Fibroblast of lung (primary cell): ENCODE measurements at places on chromosomes 16 and 17. TPM values are rescaled to one million over a fixed set of nuclear protein-coding genes. Genes with fewer than 3 reads are reported as not detected.

The SLC35G6 gene
- total RNA-seq: not detected in 2 replicates

GRCh38 chr17:15651583-15652110 is 32.1 kb upstream of the FBXW10B start:
- H3K27ac ChIP-seq: peak overlapping the region; percentile 82
- peak overlapping the region; percentile 86 for H3K4me3 ChIP-seq
- no peaks in the 10 kb centered on the region for H3K36me3 ChIP-seq
- DNase-seq: peak; percentile 99

GRCh38 chr16:6576606-6577005 is 756.0 kb upstream of the RBFOX1 start:
- H3K27me3 ChIP-seq: no peaks in the 10 kb centered on the region
- no peak overlapping the region for H3K27ac ChIP-seq
- H3K4me3 ChIP-seq: no peak overlapping the region
- H3K36me3 ChIP-seq: no peaks in the 10 kb centered on the region

- H3K4me3 ChIP-seq: no peak overlapping the region
- peak; percentile 26 for DNase-seq
- no peaks in the 10 kb centered on the region for H3K27me3 ChIP-seq
- peaks cover 7% of the 10 kb centered on the region for H3K4me1 ChIP-seq
Observed at GRCh38 chr17:64572682-64573154, 65.9 kb downstream of the CEP95 start.

DNA sequence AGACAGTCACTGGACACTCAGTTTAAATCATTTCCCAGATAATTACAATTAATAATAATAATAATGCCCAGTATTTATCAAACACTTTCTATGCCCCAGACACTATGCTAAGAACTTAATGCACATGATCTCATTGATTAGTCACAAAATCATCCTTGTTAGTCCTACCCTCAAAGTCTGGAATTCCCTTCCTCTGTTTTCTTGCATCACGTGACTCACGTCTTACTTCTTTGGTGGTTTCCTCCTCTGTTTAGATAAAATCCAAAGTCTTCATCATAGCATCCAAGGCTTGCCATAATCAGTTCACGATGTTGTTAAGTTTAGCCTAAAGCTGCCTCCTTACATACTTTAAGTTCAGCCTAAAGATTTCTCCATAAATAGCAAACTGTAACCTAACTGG is 471.9 kb downstream of the PMP22 start:
- H3K4me1 ChIP-seq: no peaks in the 10 kb centered on the region
- H3K27me3 ChIP-seq: no peaks in the 10 kb centered on the region
- H3K27ac ChIP-seq: no peak overlapping the region
- peak; percentile 26 for DNase-seq
- no peaks in the 10 kb centered on the region for H3K36me3 ChIP-seq

DNA sequence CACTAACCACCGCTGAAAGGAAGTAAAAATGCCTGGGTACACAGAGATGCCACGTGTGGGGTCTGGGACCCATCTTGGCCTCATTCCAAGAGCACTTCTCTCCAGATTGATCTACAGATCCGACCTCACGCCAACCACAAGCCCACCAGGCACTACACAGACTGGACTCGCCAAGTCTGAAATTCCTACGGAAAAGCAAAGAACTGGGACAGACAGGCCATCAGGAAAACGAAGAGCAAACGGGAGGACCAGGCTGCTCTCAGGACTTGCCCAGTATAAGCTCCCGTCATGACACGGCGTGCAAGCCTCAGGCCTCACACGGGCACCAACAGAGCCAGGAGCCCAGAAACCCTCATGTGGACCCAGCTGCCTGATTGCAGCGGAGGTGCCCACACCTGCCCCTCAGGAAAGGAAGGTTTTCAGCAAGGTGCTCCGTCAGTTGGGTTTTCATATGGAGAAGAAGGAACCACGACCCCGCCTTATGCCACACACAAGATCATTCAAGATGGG is 20.1 kb upstream of the C16orf95 start:
- H3K27ac ChIP-seq: no peak overlapping the region
- H3K4me3 ChIP-seq: no peak overlapping the region
- H3K27me3 ChIP-seq: no peaks in the 10 kb centered on the region
- no peak for DNase-seq
- H3K36me3 ChIP-seq: peaks cover 33% of the 10 kb centered on the region

- H3K4me1 ChIP-seq: no peaks in the 10 kb centered on the region
- DNase-seq: no peak
- H3K27me3 ChIP-seq: no peaks in the 10 kb centered on the region
Observed at GRCh38 chr17:56577843-56578204, 15.7 kb upstream of the NOG start.

DNA sequence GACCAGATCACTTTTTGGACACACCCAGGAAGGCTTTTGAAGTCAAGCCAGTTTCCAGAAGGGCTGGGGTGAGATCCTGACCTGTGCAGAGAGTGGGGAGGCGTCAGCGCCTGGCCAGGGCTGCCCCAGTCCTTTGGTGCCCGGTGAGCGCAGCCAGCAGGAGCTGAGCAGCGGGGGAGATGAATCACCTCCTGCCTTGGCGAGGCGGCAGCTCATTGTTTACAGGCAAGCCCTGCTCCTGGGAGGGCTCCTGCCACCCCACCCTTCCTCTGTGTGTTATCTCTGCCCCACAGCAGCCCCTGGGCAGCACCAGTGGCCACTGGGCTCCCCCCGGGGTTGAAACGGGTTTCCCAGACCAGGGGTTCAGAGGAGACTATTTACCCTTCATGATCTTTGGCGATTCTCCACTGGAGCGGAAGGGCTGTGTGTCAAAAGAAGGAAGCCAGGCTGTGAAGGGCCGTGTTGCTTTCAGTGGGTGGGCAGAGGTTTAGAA is 14.1 kb upstream of the ITGB4 start:
- no peaks in the 10 kb centered on the region for H3K27me3 ChIP-seq
- H3K4me3 ChIP-seq: no peak overlapping the region
- H3K36me3 ChIP-seq: peaks cover 34% of the 10 kb centered on the region

DNA sequence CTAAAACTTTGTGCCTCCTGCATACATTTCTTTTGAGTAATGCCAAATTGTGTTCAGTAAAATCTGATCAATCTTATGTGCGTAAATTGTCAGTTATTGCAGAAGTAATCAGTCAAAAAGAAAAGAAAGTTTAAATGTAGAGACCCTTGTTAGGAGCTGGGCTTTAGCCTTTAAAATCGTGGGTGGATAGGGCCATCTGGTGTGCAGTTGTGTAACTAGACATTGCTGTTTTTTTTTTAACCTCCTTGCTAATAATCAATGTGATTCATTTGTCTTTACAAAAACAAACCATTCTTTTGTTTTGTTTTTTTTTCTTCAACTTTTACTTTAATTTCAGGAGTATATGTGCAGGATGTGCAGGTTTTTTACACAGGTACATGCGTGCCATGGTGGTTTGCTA is 5.3 kb upstream of the WWOX start:
- H3K4me3 ChIP-seq: no peak overlapping the region
- no peak overlapping the region for H3K27ac ChIP-seq
- H3K4me1 ChIP-seq: no peaks in the 10 kb centered on the region

DNA sequence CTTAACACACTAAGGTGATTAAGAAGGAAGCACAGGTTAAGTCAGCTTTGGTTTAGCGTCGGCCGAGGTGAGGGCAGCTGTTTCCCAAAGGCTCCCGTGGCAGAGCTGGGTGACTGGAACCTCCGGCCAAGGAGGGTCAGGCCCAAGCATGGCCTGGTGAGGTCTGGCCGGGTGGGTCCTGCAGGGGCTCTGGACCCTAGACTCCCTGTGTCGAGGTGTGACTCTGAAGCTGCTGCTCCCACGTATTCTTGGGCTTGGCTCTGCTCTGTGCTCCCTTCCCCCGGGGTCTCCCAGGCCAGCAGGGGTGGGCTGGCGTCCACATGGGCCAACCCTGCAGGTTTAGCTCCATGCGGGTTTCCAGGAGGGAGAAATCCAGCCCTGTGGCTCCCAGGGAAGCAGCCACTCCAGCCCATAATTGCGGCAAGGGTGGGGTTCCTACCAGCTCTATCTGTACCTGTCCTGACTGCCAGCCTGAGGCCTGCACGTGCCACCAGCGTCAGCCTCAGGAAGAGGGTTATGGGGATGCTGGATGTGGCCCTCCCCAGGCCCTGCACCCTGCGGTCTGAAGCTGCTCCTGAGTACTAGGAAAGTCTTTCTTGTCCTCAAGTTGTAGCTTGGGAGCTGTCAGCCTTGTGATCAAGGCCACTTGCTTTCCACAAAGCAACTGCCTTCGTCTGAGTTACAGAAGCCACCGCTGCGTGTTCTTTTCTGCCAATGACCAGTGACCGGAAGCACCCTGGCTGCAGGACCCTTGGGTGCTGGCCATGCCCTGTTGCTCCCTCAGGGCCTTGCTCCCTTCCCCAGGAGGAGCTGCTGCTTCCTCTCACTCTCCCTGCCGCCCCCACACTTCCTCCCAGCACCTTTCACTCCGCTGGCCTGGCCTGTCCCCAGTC is 4.8 kb downstream of the CDK5R1 start:
- H3K27ac ChIP-seq: no peak overlapping the region
- H3K27me3 ChIP-seq: no peaks in the 10 kb centered on the region
- H3K36me3 ChIP-seq: no peaks in the 10 kb centered on the region
- H3K4me1 ChIP-seq: peaks cover 7% of the 10 kb centered on the region
- H3K4me3 ChIP-seq: no peak overlapping the region

DNA sequence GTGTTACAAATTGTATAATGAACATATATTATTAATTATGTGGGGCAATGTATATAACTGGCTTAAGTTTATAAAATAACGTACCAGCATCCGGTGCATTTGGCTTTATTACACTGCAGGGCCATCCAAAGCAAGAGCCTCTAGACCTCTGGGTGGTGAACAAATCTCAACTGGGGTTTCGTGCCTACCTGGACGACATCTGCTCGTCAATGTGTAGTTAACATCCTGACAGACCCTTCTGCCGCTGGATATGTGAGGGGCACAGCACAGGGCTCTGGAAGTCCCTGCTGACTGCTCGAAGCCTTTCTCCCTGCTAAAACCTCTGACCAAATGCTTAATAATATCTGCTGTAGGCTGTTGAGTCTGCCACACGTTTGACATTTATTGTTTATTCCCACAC is 2.3 kb downstream of the TMEM186 start:
- DNase-seq: no peak
- no peak overlapping the region for H3K4me3 ChIP-seq

GRCh38 chr17:77622647-77623046 is 335.9 kb upstream of the TNRC6C start:
- no peak overlapping the region for H3K27ac ChIP-seq
- no peaks in the 10 kb centered on the region for H3K4me1 ChIP-seq
- DNase-seq: no peak
- H3K4me3 ChIP-seq: no peak overlapping the region
